ENCODE measurements at places on chromosomes 6 and 20.
A peak's percentile ranks its signal among the peaks of the same experiment; 100 is the strongest.

GRCh38 chr6:147075381-147075780 lies 128.8 kb upstream of the STXBP5 start:
- no peak for DNase-seq

GRCh38 chr6:95203153-95203754 lies 374.1 kb upstream of the MANEA start:
- DNase-seq = peak; percentile 51

DNA sequence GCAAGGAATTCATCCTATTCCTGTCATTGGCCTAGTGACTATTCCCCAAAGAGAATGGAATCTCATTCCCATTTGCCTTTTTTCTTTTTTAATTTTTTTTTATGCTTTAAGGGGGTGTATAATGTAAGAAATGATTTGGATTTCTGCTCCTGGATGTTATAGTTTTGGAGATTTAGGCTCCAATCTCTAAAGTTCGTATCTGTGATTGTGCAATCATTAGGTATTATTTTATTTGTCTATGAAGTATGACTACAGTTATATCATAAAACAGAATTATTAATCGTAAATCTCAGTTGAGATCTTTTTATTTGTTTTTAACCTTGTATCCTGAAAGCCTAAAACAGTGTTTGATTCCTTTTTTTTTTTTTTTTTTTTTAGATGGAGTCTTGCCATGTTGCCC lies 41.7 kb upstream of the EEF1A1 start:
- no peak for DNase-seq

DNA sequence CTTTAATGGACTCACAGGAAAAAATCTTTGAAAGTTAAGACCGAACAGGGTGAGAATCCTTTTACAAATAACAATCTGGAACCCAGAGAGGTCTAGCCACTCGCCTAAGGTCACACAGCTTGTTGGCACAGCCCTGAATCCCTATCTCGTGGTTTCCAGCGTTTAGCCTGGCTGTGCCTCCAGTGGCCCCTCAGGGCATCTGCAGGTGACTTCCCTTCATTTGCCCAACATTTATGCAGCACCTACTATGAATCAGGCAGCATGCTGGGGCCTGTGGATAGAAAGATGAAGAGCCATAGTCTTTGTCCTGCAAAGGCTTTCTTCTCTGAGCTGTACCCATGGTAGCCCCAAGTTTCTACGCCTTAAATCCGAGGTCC lies 2.6 kb upstream of the NR2E1 start:
- DNase-seq = no peak

GRCh38 chr6:46254331-46254730 lies 83.6 kb upstream of the ENPP5 start:
- no peak for DNase-seq

DNA sequence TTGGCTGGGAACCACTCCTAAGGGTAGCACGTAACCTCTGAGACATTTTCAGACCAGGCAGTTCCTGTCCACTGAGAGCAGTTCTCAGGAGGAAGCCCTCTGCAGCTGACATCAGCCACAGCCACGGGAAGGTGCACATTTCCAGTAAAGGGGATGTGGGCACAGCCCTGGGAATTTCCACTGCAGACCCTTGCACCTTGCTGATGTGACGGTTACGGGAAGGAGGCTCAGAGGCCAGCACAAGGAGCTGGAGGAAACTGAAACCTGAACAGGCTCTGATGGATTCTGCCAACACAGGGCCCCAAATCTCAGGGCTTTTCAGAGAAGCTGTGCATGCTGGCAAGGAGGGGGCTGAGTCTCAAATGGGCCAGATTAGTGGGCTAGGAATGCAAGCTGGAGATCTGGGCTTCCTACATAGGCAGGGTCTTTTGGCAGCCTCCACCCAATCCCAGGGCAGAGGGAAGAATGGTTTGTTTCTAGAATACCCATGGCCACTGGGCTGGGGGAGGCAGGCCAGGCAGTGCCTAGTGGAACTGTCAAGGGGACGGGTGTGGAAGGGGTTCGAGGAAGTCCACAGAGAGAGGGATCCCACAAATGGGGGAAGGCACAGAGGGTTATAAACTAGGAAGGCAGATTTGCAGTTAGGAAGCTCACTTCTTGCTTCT lies 14.2 kb downstream of the EBF4 start:
- no peak for DNase-seq

DNA sequence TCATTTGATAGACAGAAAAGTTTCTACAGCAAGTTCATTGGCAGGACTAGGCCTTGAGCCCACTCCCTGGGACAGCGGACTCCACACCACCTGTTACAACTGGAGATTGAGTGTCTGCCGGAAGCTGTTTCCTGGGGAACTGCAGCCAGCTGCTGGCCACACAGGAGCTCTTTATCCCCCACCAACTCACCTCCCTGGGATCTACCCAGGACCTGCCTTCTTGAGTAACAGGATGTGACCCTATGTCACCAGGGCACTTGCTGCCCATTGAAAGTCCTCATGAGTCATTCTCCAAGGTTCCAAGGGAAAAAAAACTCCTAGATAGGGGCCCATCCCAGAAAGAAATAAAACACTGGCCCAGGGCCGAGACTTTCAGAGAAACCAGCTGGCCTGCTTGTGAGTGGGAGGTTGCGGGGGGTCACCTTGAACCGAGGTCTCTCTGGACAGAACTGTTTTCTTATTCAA lies 37.4 kb upstream of the SLC9A8 start:
- DNase-seq = peak; percentile 41

- DNase-seq = peak; percentile 36
Measured at GRCh38 chr6:11744753-11745152, 33.9 kb downstream of the ADTRP start.

- DNase-seq = no peak
Measured at GRCh38 chr6:47310131-47310480, 401 bp upstream of the TNFRSF21 start.

DNA sequence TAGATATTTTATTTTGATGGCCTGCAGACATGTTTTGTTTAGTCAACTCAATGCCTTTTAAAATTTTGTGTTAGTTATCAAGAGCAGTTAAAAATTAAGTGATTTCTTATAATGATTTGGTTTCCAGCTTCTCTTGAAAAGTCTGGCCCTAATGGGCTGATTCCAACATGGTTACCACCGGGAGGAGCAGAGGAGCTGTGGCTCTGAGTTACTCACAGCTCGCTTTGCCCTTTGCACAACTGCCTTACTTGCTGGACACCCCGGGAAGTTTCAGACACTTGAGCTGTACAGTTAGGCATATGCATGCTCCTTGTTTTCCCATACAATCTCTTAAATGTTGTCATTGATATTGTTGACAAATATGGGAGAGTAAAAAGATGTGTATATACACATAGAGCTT lies 173.1 kb upstream of the MMS22L start:
- no peak for DNase-seq

DNA sequence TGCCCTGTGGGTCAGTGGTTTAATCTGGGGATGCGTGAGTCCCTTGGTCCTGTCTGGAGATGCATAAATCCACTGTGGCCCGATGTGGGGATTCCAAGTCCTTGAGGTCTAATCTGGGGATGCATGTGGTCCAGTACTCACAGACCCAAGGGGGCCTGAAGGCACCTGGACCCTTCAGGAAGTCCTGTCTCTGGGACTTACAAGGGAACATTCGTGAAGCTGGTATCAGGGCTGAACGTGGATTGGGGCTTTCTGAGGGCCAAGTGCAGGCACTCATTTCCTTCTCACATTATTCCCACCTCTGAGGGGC lies 25.2 kb upstream of the GTSF1L start:
- no peak for DNase-seq

DNA sequence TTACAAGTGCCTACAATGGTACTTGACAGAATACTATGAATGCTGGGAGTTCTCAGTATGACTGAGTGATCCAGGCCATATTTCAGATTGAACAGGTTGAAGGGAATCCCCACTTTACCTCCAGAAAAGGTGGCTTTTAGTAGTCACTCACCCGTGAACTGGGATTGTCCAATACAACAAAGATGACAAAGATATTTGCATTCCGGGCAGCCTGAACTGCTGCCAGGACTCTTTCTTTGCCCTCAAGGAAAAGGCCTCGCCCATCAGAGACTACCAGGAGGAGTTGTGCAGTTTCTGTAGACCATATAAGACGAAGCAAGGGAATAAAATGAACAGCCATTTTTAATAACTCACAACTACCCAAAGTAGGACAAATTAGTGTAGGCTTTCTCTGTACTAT lies 6.3 kb upstream of the LYRM2 start:
- no peak for DNase-seq

DNA sequence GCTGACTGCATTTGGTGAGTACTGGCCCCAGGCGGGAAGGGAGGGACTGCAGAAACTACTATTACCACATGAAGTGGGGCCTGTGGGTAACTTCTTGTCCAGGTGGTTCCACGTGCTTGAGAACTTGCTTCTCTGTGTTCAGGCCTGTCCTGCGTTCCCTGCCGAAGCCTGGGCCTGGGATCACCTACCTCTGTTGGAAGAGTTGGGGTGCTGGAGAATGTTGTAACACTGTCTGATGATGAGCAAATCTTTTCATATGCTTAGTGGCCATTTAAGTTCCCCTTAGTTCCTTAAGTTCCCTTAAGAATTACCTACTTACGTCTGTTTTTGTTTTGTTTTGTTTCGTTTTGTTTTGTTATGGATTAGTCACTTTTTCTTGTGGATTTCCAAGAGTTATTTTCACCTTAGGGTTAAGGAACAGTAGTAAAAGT lies 154.4 kb downstream of the DTNBP1 start:
- DNase-seq = no peak

DNA sequence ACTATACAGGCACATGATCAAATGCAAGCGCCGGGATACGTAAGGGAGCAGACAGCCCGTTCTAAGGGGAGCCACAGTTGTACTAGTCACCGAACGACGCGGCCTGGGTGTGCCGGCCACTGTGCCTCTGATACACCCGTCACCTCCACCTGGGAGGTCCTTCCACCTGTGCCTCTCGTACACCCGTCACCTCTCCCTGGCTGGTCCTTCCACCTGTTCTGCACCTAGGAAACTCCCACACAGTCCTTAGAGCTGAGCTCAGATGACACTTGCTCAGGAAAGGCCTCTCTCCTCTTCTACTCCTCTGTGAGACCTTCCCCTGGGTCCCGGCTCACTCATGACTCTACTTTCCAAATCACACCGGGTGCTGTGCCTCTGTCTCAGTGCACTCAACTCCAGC lies 245.0 kb downstream of the TTLL2 start:
- DNase-seq = no peak

All from fibroblast of skin of right biceps (primary cell).